NCI-H1048 (cell line): ENCODE measurements at places on chromosomes 12 and 14.

DNA sequence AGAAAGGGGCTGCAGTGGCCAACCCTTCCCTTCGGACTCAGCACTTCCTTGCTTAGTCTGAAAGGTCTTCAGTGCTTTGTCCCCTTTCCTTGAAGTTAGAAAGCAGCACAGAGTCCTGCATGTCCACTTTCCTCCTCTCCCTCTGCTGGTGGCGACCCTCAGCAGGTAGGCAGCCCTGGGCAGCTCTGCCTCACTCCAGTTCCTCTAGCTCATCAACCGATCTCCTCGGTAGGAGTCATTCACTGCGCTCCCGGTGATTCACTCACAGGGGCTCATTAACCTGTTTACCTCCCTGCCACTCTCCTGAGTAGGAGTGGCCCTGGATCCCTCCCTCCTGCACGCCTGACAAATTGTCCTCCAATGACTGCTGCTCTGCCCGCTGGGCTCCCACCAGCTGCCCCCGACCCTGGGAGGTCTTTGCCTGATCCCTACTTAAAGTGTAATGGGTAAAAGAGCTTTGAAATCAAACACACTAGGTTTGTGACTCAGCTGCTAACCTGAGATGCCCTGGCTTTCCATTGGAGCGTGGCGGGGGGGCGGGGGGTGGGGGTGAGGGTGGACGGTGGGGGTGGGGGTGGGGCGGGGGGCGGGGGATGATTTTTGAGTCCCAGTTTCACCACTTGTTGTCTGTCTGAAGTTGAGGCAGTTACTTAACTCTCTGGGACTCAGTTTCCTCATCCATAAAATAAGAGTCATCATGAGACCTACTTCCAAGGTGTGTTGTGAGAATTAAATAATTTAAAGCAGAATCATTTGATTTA, 4.2 kb downstream of the SCNN1A start:
- no peak for DNase-seq

GRCh38 chr12:22978962-22979361, 354.0 kb downstream of the ETNK1 start:
- no peak for DNase-seq

DNA sequence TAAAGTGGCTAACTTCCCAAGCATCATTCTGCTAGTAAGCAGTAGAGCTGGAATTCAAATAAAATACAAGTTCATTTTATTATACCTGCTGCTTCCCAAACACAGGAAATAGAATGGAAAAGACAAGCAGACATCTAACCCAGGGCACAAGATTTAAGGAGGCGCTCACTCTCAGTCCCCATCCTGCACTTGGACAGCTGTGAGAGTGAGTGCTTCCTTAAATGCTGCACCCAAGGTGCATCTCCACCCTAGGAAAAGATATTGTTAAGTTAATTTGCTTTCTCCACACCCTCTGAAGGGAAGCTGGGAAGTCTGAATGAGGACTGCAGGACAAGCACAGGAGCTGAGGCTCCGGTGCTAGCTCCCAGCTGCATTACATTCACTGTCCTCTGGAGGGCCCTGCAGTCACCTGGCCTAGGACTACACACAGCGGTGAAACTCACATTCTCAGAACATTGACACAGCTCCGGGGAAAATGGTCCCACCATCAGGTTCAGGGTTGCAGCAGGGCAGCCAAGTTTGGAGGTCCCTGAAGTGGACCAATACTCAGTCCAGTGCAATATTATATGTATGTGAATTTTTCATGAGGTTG, 14.2 kb downstream of the HEBP1 start:
- DNase-seq = no peak

DNA sequence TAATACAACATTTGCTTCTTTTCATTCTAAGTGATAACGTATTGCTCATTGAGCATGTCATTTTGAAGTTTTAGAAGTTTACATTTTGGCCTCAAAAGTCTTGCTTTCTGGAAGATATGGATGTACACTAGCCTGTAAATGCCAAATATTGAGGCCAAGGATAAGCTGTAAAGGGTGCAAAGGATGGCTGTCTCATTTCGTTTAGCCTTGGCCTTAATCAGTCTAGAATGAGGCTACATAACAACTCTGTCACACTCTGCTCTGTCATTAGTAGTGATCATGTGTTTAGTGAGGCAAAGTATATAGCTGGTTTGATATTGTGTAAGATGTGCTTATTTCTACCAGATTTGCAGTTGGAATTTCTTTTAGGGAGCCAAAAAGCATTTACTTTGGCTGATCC, 344.5 kb downstream of the TMTC2 start:
- DNase-seq = no peak

DNA sequence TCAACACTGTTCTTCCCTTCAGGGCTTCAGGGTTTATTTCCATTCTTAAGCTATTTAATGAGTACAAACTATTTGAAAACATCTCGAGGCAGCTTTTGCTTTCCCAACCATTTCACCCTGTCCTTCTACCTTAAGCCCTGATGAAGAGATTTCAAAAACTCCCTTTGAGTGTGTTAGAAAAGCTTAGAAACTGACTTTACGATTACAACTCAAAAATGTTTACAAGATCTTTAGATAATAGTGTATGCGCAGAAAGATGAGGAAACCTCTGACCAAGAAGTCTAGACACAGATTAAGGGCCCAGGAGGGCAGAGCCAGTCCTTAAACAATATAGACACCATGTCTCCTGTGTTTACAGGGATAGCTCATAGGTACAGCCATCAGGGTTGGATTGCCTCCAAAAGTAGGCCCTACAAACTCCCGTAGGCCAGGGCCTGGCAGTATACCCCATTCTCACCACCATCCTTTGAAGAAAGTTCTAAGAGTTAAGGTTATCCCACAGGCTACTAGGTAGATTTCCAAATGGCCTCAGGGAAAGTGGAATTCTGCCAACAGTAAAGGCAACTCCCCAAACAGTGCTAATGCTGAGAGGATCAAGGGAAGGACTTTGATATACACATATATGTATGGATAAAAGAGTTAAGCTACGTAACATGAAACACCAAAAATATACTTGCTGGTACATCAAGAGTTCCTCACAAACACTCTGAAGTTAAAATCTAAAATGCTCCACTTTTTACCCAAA, 11.4 kb upstream of the SOS2 start:
- DNase-seq = no peak

- DNase-seq = no peak
Observed at GRCh38 chr14:34874386-34875030, 652 bp downstream of the BAZ1A start.

- DNase-seq = no peak
Observed at GRCh38 chr14:52369305-52369801, 55.2 kb downstream of the PTGER2 start.

DNA sequence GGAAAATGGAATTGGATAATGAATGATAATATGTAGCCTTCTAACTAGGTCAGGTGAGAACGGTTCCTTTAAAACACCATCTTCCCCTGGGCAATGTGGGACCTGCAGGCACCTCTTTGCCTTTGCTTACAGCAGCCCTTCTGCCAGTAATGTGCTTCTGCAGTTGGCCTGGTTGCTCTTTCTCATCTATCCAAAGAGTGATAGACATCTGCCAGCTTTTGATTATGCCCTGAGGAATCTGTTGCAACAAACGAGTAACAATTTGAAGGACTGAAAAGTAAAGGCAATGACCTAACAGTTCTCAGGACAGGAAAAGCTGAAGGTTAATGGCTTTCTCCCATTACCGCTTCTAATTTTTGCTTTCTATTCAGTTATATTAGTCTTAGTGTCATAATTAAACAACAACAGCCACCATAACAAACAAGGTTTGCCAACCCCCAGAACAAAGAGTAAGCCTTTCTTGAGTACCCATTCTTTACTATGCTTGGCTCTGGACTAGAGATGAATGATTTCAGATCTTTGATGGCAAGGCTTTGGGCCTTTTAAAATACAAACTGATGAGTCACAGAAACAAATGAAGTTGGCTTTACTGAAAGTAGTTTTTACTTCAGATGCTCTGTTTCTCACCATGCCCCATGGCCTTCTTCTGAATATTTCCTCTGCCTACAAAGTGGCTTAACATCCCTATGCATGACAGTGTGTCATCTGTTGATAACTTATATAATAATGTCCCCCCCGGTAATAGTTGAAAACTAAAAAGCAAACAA, 76.1 kb upstream of the KRR1 start:
- DNase-seq = no peak

DNA sequence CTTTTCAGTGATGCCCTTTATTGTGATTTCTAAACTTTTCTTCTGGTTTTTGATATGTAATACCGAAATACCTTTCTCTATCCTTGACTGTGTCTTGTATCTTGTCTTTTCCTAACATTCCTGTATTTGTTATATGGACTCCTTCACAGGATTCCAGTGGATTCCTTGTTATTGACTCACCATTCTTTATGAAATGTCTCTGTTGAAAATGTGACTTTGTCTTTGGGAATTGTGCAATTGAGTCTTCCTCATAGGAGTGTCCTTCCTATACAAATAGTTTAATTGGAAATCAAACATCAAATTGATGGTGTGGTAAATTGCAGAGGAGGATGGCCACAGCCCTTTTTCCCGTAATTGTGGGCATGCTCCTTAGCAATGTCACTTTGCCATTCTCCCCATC, 296.6 kb upstream of the KITLG start:
- DNase-seq = no peak
